ENCODE measurements at places on chromosomes 2 and 18. TPM values are rescaled to one million over a fixed set of nuclear protein-coding genes. Genes with fewer than 3 reads are reported as not detected.

GRCh38 chr2:216349366-216349765 is 22.9 kb downstream of the MARCHF4 start:
- DNase-seq: no peak

Gene NOSTRIN
- 0.92 TPM for total RNA-seq

Gene ABCG5
- total RNA-seq: not detected

- no peak for DNase-seq
These were observed 11.6 kb downstream of the GPD2 start for GRCh38 chr2:156447761-156448160.

- DNase-seq: no peak
These were observed 710 bp upstream of the XRCC5 start for GRCh38 chr2:216108310-216108966.

Gene COQ10B
- total RNA-seq: 55.3 TPM

Gene AQP12B
- total RNA-seq: not detected

DNA sequence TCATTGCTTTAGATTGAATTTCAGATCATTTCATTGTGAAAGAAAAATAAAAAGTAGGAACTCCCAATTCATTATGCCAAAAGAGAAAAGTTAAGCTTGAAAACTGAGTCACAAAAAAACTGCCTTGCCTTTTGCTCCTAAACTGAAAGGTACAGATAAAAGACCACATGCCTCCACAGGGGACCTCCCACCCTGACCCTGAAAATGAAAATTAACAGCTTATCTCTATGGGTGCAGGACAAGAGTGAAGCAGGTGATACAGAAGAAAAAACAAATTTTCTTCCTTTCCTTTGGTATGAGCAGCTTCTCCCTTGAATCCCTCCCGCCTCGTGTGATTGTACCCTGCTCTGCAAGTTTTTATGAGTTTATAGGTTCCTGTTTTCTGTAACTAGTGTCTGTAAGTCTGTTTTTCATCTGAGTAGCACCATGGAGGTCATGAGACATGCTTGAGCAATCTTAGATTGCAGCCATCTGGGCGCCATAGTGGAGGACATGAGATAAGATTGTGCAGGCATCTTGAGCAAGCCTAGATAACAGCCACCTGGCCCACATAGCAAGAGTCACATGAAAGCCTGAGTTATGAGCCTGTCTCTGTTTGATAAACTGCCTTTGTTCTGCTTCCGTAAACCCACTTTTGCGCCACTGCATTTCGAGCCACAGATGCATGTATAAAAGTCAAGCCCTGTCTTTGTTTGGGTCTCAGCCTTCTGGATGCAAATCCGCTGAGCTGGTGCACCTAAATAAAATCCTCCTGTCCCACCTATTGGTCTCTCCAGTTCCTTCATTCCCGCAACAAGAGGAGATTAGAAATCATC is 56.2 kb upstream of the DYNC1I2 start:
- no peak for DNase-seq

Gene ERCC3
- total RNA-seq: 44.0 TPM

- no peak for DNase-seq
These were observed 322.1 kb downstream of the AGPS start for GRCh38 chr2:177714704-177715103.

Gene RESP18
- total RNA-seq: not detected

- no peak for DNase-seq
These were observed 24.5 kb downstream of the ROCK2 start for GRCh38 chr2:11319939-11320338.

DNA sequence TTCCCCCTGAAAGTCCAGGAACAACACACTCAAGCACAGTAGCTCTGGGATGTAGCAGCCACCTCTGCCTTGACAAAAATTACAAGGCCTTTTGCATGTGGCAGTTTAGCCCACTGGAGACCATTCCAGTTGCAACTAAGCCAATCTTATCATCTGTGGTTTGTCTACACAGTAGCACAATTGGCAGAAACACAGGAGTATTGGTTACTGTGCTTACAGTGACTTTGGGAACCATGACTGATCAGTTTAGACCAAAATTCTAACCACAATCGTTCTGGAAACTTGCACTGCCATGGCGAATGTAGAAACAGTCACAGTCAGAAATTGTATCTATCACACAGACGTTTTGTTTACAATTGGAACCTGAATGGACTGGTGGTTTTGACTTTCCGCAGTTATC is 403.7 kb upstream of the MEIS1 start:
- DNase-seq: no peak

- no peak for DNase-seq
These were observed 109.0 kb downstream of the STK39 start for GRCh38 chr2:168138374-168138773.

- DNase-seq: no peak
These were observed 73.5 kb downstream of the ROCK2 start for GRCh38 chr2:11270891-11271290.

Gene ACOXL
- total RNA-seq: not detected

GRCh38 chr2:215791481-215791937 is 221.8 kb downstream of the MREG start:
- DNase-seq: no peak

- DNase-seq: no peak
These were observed 190.4 kb downstream of the FMNL2 start for GRCh38 chr2:152525277-152525838.

DNA sequence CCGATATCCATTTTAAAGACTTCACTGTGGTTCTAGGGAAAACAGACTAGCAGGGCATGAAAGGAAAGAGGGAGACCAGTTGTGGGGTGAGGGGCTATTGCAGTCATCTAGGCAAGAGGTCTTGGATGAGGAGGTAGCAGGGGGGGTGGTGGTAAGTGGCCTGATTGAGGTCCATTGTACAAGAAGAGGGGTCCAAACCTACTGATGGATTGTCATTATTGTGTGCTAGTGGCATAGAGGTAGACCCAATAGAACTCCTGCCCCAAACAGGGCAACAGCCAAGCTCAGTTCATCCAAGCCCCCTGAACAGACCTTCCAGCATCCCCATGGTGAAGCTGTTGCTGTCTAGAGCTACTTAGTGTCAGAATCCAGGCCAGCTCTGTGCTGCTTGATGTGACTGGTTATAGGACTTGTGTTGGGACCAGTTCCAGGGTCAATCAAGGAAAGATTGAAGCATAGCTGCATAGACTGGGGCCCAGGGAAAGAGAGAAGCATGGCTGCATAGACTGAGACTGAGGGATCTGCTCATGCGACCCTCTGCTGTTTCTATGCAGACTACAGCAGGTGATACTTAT is 7.0 kb downstream of the ASAP2 start:
- no peak for DNase-seq

Gene MTLN
- 8.7 TPM for total RNA-seq

DNA sequence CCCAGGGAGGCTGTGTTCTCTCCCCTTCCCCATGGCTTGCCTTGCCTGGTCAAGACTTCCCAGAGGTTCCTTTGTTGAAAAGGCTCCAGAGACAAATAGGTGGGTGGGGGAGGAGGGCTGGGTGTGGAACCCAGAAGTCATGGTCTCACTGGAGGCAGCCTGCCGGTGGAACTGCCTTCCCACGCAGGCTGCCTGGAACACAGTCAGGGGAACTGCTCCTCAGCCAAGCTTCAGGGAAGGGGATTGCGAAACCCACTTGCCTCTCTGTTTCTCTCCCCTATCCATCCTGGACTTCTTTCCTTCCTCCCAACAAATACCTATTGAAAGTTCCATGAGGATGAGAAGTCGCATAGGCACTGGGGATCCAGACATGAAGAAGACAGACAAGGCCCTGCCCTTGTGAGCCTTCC is 31.6 kb downstream of the MARCO start:
- DNase-seq: peak; percentile 32

Gene DYNAP
- total RNA-seq: not detected

DNA sequence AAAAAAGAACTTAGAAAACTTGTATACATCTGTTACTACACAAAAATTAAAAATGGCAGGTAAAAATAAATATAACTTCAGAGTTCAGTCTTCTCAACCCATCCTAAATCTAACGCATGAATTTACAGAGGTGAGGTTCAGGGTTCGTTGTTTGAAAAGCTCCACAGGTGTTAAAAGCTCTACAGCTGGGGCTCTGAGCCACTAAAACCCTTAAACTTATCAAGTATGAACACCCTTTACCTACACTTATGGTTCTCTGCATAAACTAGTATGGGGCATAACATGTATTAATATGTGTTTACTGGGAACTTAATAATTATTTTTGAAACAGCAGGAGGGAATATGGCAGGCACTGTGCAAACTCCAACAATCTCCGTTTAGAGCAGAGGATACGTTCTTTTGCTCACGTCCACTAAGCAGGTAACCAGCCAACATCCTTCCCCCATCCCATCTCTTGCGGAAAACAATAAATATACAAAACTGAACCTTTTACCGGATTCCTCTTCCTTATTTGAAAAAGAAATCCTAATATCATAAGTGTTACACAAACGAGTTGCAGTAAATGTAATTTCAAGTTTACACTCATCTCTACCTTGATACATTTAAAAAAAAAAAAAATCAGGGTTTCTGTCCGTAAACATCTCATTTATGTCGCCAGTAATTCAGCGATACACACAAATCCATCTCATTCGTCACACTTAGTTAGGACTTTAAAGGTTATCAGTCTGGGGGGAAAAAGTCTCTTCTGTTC is 1.3 kb downstream of the PIAS2 start:
- no peak for DNase-seq

DNA sequence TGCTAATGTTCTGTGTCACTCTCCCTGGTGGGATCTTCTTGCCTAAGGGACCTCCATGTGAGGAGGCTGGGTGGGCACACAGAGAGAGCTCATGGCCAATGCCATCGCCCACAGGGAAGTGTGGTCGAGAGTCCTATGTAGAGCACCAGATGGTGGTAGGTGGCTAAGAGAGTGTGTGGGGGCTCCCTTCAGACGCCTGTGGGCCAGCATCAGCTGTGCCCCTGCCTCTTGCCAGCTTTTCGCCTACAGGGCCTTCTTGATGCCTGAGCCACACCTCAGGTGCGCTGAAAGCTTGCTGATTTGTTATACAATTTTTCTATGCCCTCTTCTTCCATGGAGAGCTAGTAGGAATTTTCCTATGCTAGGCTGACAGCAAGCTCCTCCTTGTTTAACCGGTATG is 38.3 kb downstream of the LRRTM1 start:
- DNase-seq: no peak

DNA sequence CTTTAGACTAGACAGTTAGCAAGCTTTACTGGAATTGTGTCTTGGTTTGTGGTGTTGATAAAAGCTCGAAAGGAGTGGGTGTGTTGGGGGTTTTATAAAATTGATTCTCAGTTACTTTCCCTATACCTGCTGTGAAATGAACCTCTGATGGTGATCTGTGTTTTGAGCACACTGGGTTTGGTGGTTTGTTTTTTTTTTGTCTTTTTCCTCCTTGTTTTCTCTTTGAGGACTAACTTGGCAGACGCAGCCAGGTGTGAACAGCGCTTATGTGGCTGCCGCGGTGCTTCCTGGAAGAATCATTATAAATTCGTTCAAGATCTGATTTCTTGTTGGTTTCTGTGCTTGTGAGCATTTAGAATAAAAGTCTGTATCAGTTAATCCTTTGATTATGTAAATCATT is 28.5 kb downstream of the GRHL1 start:
- no peak for DNase-seq

DNA sequence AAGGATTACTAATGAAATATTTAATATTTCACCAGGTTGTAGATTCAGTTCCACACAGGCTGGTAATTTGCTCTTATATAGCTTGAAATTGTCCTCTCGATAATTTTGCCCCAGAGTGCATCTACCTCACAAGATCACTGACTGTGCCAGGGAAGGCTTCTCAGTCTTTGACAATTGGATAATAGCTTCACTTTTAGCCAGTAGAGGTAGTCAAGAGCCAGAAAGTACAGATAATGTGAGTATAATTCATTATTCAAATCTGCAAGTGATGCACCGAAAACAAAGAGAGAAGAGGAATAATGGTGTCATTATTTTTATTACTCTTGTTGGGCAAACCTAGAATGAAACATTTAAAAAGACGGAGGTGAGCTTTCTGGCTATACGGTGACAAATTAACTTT is 292.8 kb downstream of the EN1 start:
- no peak for DNase-seq

DNA sequence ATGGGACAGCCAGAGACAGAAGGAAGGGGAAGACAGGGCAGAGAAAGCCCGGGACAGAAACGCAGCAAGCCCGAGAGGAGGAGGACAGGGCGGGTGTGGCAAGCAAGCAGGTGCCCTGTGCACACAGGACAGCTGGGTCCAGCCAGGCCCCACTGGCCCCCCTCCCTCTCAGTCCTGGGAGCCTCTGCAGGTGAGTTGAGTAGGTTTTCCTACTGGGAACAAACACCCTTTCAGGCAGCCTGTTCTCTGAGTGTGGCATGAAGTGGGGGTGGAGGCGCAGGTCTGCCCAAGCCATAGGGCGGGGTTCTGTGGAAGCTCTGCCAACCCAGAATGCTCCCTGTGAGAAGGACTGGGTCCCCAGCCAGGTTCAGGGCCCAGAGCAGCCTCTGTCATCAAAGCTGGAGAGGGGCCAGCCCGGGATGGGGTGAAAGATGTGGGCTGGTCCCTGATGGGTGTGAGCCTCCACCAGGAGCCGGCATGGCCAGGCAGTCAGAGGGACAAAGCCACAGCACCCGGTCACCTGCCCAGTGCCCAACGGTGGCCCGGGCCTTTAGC is 129.4 kb downstream of the TFCP2L1 start:
- no peak for DNase-seq

- DNase-seq: peak; percentile 5
These were observed 143.7 kb downstream of the USP34 start for GRCh38 chr2:61327173-61327572.

DNA sequence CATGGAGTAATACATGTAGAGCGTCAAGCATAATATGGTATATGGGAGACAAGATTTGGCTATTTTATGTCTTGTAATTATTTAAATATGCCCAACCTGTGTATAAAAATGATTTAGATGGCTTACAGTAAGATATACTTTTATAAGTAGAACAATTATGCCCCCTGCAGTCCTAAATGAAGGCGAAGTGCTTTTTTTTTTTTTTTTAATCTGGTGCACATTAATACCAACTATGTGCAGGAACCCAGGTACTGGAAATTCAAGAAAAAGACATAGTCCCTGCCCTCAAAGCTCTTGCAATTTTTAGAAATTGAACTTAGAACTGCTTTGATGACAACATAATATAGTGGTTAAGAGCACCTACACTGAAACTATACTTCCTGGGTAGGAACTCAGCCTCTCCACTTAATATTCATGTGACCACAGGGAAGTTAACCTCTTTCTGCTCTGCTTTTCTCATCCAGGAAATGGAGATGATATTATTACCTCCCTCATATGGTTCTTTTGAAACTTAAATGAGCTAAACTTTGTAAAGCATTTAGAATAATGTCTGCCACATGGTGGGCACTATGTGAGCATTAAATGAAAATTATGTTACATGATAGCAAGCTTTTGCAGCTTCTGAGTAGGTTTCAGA is 38.1 kb downstream of the AFTPH start:
- no peak for DNase-seq

GRCh38 chr2:88416016-88416663 is 36.4 kb downstream of the FOXI3 start:
- no peak for DNase-seq

- DNase-seq: no peak
These were observed 39.6 kb downstream of the FAM171B start for GRCh38 chr2:186733414-186733813.

GRCh38 chr2:200585730-200586643 is at the start of gene AOX1:
Gene AOX1 (plus strand): TSS chr2:200586014. CDS start chr2:200586109, 95 bp downstream.
- DNase-seq: no peak

GRCh38 chr2:50719837-50720696 is 311.9 kb downstream of the NRXN1 start:
- DNase-seq: no peak

GRCh38 chr18:53421869-53422268 is 802.6 kb downstream of the MBD2 start:
- no peak for DNase-seq

Gene SULT1C4
- total RNA-seq: not detected

- DNase-seq: no peak
These were observed 5.3 kb upstream of the MC4R start for GRCh38 chr18:60377778-60378469.

Measured in CD4-positive, alpha-beta T cell (primary cell).